ENCODE measurements at places on chromosomes 1 and 21. TPM values are rescaled to one million over a fixed set of nuclear protein-coding genes. Genes with fewer than 3 reads are reported as not detected.
A peak's percentile ranks its signal among the peaks of the same experiment; 100 is the strongest.

- no peak for DNase-seq
Measured at GRCh38 chr1:12627296-12627695, 9.3 kb upstream of the DHRS3 start.

DNA sequence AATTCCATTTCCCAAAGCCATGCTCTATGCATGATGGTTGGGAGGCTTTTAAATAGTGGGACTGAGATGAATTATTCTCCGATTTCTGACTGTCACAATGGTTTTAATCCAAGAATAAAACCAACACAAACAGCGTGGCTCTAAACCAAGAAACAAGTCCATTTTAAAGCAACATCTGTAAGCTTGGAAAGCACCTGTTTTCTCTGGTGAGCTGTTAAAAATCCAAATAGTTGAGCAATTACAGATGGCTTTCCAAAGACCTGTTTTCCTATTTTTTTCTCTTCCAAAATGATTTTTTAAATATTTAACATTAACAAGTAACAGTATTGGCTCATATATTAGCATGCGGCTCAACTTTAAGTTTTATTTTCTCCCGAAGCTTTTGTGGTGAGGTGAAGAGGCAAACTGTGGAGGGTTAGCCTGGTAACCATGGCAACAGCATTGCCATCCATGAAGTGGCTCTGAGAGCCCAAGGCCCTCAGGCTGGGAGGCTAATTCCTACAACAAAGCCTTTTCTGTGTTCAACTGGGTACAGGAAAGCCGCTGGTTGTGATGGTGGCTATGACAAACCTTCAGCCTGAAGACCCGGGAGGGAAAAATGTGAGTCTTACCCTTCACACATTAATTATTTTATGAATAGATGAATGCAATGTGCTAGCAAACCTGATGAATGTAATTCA is 56.7 kb upstream of the B3GALT5 start:
- DNase-seq, result no peak

GRCh38 chr1:183159960-183160359 is 26.1 kb upstream of the LAMC2 start:
- no peak for DNase-seq

GRCh38 chr1:183365093-183365492 is 53.1 kb downstream of the NMNAT2 start:
- DNase-seq, result no peak

DNA sequence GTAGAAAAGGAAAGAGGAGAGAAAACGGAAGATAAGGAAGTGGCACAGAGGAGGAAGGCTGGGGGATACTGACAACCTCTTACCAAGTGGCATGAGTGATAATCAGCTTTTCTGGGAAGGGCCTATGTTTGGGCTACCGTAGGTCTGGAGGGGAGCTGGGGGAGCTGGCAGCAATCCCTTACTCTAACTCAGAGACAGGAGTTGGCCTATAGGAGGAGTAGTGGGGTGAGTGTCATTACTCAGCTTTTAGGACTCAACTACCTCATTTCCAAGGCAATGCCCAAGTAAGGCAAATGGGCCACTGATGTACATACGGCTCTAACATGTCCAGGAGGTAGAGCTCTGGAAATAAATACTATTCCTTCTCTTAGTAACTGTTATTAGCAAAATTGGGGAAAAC is 48.7 kb upstream of the DMRTA2 start:
- no peak for DNase-seq

- peak; percentile 60 for DNase-seq
Measured at GRCh38 chr1:178134061-178134460, 40.2 kb downstream of the RASAL2 start.

DNA sequence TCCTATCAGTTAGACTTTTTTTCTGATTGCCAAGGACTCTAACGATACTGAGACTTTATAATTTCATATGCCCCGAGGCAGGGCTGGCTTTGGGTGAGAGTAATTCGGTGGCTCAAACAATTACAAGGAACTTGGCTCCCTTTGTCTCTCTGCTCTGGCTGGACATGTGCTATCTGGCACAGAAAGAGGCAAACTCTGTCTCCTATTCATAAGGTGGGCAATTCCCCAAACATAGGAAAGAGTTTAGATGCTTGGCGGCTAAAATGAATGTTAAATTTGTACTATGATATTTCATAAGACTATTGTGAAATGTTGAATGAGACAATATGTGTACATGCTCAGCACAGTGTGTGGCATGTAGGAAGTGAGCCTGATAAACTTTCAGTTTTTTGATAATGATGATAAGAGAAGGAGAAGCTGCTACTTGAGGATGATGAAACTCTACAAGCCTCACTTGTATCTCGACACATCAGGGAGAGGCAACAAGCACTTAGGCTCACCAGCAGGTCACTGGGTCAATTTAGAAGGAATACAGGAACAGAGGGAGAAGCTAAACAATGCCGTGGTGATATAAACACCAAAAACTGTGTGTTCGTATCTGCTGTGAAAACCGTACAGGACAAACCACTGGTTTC is 12.6 kb upstream of the NTPCR start:
- DNase-seq, result no peak

- no peak for DNase-seq
Measured at GRCh38 chr1:33267468-33268205, 11.3 kb downstream of the ZNF362 start.

- no peak for DNase-seq
Measured at GRCh38 chr1:41758500-41758899, 160.2 kb downstream of the HIVEP3 start.

DNA sequence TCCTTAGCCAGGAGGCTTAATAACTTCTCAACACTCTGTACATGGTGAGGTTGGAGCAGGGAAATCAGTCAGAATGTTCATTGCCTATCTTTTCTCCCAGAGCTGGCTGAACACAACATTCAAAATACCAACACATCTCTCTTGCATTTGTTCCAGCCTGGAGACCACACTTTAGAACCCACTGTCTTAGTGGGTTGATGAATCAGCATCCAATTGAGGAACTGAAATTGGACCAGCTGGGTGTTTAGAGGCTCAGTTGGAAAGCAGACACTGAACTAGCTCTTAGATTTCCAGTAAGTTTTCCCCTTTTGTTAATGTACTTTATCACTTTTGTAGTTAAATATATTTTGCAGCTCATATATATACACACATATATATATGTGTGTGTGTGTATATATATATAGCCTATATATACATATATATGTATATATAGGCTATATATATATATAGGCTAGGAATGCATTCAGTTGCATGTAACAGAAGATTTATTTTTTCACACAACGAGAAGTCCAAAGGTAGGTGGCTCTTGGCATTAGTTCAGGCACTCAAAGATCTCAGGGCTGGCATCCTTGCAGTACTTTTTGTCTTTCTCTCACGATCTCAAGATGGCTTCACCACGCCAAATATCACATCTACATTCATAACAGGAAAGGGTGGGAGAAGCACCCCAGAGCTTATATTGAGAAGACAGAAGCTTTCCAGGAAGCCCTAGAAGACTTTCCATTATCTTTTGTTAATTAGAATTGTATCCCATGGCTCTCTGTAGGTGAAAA is 35.0 kb upstream of the HUNK start:
- no peak for DNase-seq

- DNase-seq, result no peak
Measured at GRCh38 chr1:177211231-177211630, 40.5 kb downstream of the BRINP2 start.

DNA sequence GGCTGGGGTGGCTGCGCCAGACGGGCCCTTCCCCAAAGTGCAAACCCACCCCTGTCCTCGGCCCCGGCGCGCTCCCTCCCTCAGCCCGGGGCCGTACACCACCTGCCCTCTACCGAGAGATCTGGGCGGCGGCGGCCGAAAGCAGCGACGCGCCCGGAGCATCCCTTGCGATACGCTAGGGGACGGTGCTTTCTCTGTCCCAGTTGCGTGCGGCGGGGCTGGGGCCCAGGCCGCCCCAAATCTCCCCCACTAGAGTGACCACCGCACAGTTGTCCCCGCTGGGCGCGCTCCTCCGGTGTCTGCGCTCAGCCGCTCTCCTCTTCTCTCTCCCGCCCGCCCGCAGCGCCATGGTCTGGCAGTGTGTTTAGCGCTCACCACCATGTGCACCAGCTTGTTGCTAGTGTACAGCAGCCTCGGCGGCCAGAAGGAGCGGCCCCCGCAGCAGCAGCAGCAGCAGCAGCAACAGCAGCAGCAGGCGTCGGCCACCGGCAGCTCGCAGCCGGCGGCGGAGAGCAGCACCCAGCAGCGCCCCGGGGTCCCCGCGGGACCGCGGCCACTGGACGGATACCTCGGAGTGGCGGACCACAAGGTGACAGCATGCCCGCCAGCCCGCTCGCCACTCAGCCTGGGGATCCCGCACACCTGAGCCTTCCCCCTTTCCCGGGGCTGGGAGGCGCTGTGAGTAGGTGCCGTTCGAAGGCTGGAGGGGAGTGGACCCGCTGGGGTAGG is 1.0 kb downstream of the ST6GALNAC5 start:
- DNase-seq, result no peak

DNA sequence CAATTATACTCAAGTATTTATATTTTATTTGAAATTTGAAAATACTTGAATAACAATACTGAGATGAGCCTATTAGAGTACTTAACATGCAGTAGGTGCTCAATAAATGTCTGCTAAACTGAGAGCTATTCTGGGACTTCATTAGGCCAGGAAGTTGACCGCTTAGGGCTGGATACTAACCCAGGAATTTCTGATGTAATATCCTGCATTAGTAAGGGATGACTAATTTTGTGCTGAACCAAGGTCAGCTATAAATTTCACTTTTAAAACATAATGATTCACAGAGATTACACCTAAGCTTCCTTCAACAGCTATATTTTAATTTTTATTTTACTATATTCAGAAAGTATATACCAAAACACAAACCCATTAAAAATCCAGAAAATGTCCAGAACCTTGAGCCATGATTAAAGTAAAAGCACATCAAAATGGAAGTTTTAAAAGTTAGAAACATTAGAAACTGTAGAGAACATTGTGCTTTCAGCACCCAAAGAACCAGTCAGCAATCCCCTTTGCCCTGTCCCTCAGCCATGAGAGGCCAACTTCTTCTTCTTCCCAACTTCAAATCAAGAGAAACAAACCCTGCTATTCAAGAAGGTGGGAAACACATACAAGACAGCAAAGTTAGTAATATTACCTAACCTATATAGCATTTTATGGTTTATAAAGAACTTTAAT is 35.4 kb downstream of the WNT2B start:
- peak; percentile 87 for DNase-seq

DNA sequence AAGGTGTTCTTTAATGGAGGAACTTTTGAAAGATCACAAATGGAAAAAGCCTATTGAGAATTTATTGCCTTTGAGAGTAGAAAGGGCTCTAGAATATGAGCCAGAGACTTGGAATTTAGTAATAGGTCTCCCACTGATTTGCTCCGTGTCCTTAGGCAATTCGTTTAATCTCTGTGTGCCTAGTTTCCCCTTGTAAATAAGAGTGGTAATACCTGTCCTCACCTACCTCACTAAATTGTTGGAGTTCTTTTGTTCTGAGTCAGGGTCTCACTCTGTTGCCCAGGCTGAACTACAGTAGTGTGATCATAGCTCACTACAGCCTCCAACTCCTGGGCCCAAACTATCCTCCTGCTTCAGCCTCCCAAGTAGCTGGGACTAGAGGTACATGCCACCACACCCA is 15.0 kb upstream of the TEKT2 start:
- no peak for DNase-seq

DNA sequence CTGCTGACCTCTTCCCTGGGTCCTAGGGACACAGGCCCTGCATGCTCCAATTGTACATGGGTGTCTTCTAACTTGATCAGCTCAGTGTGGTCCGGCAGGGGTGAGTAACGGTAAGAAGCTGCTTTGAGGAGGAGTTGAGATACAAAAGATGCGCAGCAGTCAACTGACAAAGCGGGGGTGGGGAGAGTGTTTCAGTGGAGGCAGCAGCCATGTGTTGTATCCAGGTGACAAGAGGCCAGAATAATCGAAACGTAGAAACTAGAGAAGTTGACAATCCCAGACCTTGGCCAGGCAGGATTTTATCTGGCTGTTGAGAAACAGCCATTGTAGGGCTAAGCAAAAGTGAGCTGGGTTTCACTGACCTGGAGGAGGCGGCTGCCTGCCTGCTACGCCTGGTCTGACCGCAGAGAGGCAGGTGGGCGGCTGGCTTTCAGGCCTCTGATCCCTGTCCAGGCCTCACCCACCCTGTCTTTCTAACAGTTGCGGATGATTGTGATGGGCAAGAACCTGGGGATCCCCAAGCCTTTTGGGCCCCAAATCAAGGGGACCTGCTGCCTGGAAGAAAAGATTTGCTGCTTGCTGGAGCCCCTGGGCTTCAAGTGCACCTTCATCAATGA is 28.8 kb downstream of the PADI6 start:
- no peak for DNase-seq

GRCh38 chr1:212597487-212597886 is 11.1 kb upstream of the ATF3 start:
- no peak for DNase-seq

DNA sequence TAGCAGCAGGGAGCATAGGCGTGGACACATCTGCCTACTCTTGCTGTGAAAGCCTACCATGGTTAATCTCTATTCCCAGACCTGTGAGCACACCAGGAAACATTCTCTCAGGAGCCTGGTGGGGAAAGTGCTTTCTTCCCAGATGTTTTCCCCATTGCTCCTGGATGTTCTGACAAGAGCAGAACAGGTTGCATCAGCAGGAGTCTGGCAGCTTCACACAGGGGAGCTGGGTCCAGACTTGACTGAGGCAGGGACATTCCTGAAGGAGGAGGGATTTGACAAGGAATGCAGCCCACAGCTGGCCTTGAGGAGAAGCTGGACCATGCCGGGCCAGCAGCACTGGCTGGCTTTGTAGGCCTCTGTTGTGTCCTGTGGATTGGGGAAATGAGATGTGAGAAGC is 21.0 kb upstream of the ARTN start:
- DNase-seq, result no peak

DNA sequence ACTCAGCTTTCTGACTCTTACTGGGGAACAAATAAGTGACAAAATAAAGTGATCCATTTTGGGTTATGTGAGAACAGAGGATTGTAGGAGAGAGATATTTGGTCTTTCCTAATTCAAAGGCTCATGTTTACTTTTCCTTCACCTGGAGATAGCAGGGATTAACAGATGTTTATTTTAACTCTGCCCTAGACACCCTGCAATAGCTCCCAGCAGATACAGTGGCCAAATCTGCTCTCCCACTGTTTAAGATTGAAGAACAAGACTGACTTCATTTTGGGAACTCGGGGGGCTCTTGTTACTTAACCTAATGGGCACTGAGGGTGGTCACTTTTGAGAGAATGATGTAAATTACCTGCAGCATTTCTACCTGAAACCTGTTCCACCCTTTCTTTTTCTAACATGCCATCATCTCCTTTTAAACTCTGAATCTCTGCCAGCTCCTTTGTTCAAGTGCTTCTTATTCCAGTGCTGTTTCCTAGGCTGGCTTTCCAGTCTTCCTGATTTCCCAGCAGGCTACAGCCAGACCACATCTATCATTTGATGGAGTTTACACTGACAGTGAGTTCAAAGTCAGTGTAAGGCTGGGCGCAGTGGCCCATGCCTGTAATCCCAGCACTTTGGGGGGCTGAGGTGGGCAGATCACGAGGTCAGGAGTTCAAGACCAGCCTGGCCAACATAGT is 90.0 kb downstream of the SELENOF start:
- no peak for DNase-seq

CDC20 gene
- 15.2 TPM for total RNA-seq

C1orf87 gene
- not detected for total RNA-seq

AGRN gene
- total RNA-seq, result 382 TPM

SPATA45 gene
- total RNA-seq, result not detected

MAB21L3 gene
- total RNA-seq, result not detected

CCDC24 gene
- 5.7 TPM for total RNA-seq

E2F2 gene
- 0.82 TPM for total RNA-seq

BACE2 gene
- 408 TPM for total RNA-seq

CFHR3 gene
- total RNA-seq, result not detected

SPRR2A gene
- not detected for total RNA-seq

All from glomerular endothelial cell (primary cell).